ENCODE measurements at places on chromosomes 3 and 15.
A peak's percentile ranks its signal among the peaks of the same experiment; 100 is the strongest.

DNA sequence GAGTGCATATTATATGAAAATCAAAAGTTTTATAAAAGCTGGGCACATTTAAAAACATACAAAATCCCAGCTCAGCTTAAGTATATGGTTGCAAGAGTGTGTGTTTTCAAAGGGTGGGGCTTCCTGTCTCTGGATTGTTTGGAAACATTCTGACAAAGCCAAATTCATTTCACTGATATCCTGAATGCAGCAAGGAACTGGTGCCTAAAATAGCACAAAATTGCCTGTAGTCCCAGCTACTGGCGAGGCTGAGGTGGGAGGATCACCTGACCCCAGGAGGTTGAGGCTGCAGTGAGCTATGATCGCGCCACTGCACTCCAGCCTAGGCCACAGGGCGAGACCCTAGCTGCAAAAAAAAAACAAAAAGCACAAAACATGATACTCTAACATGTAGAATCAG, 13.0 kb upstream of the TJP1 start:
- no peak for DNase-seq

GRCh38 chr15:101542306-101543025, 53.0 kb upstream of the PCSK6 start:
- DNase-seq: no peak

GRCh38 chr3:12943124-12944021, 102.0 kb upstream of the RPL32 start:
- no peak for DNase-seq

- DNase-seq: no peak
Observed at GRCh38 chr3:109819734-109820133, 482.4 kb upstream of the DPPA4 start.

GRCh38 chr3:122996038-122996580, 31.5 kb downstream of the SEMA5B start:
- no peak for DNase-seq

- DNase-seq: no peak
Observed at GRCh38 chr3:47149339-47149933, 14.5 kb downstream of the SETD2 start.

DNA sequence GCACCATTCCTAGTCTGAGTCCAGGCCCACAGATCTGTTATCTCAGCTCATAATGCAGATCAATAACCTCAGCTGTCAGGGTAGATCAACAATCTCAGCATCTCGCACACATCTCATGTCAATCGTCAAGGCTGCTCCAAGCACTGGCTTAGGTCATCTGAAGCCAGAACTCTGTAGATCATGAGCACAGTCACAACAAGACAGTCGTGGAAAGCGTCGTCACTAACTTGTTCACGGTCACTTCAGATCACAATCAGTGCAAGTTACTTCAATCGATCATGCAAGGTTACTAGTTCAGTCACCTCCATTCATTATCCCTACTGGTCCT, 71.8 kb downstream of the RBPMS2 start:
- DNase-seq: peak; percentile 41

- DNase-seq: no peak
Observed at GRCh38 chr3:60282866-60283265, 968.4 kb downstream of the FHIT start.

DNA sequence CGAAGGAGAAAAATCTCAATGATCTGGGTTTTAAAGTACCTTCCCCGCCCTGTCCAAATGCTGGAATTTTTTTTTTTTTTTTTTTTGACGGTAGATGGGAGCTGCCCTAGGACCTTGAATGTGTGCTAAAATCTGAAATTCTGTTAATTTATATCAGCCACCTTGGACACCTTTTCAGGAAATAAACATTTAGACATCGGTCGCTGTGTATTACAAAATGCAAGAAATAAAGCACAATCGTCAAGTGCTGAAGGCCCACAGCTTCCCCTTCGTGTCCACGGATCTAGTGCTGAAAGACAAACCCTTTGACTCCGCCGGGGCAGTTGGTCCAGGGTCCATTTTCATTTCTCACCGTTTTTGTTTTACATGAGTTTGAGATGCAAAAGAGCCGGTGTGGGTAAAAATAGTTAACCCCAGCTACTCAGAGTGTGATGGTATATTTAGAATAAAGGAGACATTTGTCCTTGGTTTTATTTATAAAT, 90.2 kb upstream of the CHD2 start:
- peak; percentile 83 for DNase-seq

- no peak for DNase-seq
Observed at GRCh38 chr3:34183114-34183513, 384.7 kb downstream of the PDCD6IP start.

DNA sequence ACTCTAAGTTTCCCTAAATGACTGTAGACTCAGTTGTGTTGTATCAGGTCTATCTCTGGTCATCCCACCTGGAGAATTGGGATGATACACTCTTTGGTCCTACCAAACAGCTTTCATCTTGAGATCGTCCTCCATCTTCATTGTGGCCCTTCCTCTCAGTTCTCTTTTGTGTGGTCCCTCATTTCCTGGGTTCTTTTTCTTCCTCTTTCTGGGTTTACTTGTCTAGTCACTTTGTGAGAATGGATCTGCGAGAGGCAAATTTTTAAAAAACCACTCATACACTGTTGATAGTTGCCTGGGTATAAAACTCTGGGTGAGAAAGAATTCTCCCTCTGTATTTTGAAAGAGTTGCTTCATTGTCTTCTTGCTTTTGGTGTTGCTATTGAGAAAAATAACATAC, 6.0 kb upstream of the AMOTL2 start:
- DNase-seq: no peak

DNA sequence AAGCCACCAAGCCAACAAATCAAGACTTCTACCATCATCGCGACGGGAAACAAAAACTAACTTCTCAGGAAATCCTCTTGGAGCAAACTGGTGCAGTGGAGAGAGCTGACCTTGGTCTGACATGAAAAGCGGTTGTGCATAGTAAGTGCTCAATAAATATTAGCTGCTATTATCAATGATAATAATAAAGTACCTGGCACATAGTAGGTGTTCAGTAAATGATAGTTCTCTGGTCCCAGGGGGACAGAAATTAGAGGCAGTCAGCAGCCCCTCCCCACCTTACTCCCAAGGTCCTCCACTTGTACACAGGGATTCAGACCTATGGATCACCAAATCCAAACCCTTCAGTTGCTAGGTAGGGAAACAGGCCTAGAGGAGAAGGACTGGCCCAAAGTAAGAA, 6.0 kb upstream of the CSK start:
- no peak for DNase-seq

DNA sequence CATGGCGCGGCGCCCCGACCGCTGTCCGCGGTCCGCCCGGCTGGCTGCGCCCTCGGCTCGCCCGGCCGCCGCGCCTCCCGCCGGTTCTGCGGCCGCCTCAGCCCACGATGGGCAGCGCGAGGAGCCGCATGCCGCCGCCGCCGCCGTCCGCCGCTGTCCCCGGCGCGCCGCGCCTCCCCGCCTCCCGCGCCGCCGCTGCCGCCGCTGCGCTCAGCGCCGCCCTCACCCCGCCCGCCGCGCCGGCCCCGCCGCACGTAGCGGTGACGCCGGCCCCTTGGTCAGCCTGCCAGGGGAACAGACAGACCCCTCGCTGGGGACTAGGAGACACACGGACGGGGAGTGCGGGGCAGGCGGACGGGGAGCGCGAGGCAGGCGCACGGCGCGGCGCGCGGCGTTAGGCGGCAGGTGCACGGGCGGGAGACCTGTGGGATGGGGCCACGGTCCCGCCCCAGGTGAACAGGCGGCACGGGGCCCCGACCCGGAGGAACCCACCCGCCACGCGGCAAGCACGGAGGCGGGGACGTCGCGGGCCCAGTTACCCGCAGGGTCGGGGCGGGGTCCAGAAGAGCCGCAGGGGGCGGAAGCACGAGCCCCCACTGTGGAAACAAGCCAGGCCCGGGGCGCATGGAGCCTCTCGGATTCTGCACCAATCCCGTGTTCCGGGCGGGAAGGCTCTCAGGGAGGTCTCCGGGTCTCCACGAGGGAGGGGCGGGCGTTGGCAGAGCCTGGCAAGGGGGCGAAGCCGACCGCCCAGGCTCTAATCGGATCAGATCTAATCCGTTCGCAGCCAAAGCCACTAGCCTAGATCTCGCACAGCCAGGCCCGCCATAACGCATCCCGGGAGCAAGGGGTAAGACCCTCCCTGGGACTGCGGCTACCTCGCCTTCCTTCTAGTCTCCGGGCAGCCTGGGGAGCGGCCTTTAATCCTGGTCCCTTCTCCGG, at the start of gene CSPG5:
Gene CSPG5, minus strand, starts transcription at position 175 of the 942 bp plus-strand sequence. Its CDS starts 172 bp downstream, at position 3.
- peak; percentile 74 for DNase-seq

DNA sequence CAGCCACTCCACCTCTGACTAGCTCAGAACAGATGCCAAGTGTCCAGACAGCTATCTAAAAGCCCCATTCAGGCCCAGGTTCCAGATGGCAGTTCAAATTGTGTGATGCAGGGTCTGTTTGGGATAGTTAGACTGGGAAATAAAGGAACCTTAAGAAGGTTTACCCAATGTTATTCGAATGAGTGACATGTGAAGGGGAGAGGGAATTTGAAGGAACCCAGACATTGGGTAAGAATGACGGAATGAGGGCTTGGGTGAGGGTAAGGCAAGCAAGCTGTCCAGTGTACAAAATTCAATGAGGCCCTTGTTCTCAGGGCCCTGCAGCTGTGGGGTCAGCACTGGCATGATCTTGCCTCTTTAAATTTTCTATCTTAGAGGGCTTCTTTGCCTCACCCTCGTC, 34.1 kb downstream of the ATP13A5 start:
- DNase-seq: no peak

DNA sequence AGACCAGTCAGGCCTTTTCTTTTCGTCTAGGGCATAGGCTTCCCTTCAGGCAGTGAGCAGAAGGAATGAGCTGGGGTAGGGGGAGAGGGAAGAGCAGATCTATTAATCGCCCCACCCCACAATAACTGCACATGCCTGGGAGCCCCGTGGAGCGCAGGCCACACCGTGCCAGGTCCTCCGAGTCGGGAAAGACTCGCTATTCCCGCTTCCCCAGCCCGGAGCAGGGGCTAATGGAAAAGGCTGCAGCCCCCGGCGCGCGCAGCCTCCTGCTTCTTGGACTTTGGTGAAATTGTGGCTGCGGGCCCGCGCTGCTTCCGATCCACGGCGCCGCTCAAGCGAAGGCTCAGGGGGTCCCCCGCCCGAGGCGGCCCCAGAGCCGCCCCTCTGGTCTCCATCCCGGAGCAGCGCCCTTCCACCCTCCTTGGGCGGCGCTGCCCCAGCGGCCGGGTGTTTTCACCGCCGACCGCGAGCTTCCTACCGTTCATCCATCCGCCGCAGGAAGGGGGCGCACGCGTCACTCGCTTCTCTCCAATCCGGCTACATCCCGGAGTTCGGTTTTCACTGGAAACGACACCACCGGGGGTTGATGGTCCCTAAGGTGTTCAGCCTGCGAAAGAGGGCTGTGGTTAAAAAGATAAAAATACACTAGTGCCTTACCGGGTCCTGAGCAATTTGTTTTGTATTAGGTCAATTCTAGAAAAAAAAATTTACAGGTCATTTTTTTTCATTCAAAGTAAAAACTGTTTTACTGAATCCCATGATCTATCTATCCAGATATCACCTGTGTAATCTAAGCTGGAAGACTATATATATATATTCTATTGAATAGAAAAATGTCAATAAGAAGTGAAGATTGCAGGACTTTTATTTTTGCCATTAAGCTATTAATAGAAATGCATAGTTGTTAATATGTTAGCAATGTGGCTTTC, 4.4 kb upstream of the SYNM start:
- DNase-seq: peak; percentile 87

- DNase-seq: peak; percentile 30
Observed at GRCh38 chr3:58577269-58577821, at the start of gene FAM107A. FAM107A (minus strand) TSS chr3:58577391; CDS start chr3:58569860, 7,531 bp downstream.

DNA sequence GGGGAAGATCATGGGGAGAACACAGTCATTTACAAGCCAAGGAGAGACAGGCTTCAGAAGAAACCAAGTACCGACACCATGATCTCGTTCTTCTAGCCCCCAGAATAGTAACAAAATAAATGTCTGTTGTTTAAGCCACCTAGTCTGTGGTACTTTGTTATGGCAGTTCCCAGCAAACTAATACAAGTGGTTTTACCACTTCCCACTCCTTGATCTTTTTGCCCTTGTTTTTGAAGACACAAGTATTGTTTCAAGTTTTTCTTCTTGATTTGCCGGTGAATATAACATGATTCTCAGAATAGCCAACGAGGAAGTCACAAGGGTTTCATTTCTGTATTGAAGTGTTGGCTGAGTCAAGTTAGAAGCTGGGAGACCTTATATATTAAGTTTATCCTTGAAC, 220.3 kb downstream of the SOX2 start:
- DNase-seq: no peak

- DNase-seq: no peak
Observed at GRCh38 chr3:116102037-116102436, 343.2 kb downstream of the LSAMP start.

- DNase-seq: no peak
Observed at GRCh38 chr15:75065467-75065850, 42.1 kb downstream of the PPCDC start.

- no peak for DNase-seq
Observed at GRCh38 chr15:62171882-62172281, 6.8 kb upstream of the C2CD4B start.

DNA sequence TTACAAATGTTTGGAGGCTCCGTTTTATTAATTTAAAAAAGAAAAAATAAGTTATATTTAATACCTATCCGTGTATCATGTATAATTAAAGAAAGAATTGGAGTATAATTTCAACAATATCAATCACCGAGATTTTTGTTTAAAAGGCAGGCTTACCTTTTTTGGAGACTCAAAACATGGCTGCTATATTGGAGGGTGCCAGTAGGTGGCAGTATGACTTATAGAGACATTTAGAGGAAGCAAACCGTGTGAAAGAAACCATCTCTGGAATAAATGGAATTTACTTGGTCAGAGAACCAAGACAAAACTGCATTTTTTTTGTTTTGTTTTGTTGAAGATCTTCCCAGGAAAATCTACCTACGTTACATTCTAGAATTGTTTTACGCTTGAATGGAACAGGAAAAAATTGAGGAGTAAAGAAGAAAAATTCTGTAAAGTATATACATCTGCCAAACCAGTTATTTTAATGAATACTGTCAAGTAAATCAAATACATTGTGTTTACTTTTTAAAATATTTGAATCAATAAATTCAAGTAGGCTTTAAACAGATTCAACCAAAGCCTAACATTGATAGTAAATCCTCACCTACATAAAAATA, 802.6 kb upstream of the ALCAM start:
- DNase-seq: no peak

- no peak for DNase-seq
Observed at GRCh38 chr3:197381371-197381770, 83.0 kb upstream of the DLG1 start.

- DNase-seq: no peak
Observed at GRCh38 chr3:98796334-98796733, 33.2 kb downstream of the ST3GAL6 start.

- DNase-seq: no peak
Observed at GRCh38 chr15:97081666-97082226, 751.2 kb downstream of the NR2F2 start.

DNA sequence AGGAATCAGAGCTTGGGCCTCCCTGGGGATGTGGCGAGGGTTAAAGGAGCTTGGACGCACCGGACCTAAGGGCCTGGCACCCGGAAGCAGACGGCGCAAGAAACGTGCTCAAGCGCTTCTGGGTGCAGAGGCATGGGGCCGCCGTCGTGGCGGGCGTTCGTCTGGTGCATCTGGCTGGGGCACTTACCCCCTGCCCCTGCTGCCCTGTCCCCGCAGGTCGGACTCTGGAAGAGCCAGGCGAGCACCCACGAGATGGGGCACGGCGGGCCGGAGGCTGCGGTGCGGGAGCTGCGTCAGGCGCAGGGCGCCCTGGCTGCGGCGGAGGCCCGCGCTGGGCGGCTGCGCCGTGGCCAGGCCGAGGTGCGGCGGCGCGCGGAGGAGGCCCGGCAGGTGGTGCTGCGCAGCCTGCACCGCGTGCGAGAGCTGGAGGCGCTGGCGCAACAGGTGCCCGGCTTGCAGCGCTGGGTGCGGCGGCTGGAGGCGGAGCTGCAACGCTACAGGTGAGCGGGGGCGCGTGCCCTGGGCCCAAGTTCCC, 2.5 kb downstream of the EFCC1 start:
- DNase-seq: peak; percentile 86

GRCh38 chr15:81146006-81146405, 11.9 kb downstream of the CFAP161 start:
- no peak for DNase-seq

All from spleen (tissue), 13 donors.